ENCODE measurements at places on chromosomes 6 and 20.

GRCh38 chr6:111739257-111739696 is 133.6 kb upstream of the TRAF3IP2 start:
- DNase-seq: no peak

GRCh38 chr6:127844529-127844928 is 56.3 kb downstream of the THEMIS start:
- DNase-seq: no peak

GRCh38 chr6:35911871-35912653 is 8.8 kb downstream of the SRPK1 start:
- DNase-seq: no peak

GRCh38 chr6:36701401-36701991 is 3.9 kb downstream of the RAB44 start:
- no peak for DNase-seq

GRCh38 chr6:113423956-113424355 is 433.2 kb upstream of the MARCKS start:
- no peak for DNase-seq

DNA sequence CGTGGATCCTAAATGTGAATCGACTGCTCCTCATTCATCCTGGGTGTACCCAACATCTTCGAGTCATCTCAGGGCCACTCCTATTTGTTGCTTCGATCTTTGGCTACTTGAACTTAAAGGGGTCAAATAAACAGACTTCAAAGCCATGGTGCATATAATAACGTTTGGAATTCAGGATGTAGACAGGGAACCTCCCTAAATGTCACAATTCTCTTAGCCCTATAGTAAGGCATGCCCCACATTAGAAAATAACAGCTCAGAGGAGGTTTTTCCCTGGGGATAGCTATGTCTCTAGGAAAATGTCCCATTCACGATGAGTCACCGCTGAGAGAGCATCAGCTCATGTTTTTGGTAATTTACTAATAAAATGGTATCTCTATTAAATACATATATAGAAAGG is 54.8 kb upstream of the BMP6 start:
- DNase-seq: no peak

- no peak for DNase-seq
These were observed 580.3 kb upstream of the ADGRB3 start for GRCh38 chr6:68054756-68055155.

- no peak for DNase-seq
These were observed 105.0 kb downstream of the OLIG3 start for GRCh38 chr6:137389150-137389704.

GRCh38 chr6:38504996-38505395 is 134.7 kb downstream of the BTBD9 start:
- no peak for DNase-seq

Data from NCI-H2107 (cell line).